Jurkat, Clone E6-1 (cell line): ENCODE measurements at places on chromosomes 1 and 21.

DNA sequence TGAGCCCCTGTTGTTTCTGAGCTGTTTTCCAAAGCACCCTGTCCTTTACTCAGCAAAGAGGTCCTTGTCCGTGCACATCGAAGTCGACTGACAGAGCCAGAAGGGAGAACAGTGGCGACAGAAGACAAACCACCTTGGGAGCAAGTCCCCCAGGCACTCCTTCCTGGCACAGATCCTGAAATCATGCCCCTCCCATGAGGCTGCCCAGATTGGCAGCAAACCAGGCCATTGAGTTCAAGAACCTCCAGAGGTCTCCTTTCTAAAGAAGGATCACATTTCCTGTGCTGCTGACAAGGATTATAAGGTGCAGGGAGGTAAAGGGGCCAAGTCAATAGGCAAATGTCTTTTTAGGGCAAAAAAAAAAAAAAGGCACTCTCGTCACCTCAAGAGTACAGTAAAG lies 84.7 kb upstream of the HIVEP3 start:
- no peak for DNase-seq

GRCh38 chr21:42062236-42063022 lies 8.7 kb upstream of the UMODL1 start:
- DNase-seq = peak; percentile 97

GRCh38 chr21:27703791-27704190 lies 736.9 kb upstream of the ADAMTS5 start:
- no peak for DNase-seq

GRCh38 chr1:26784023-26784871 lies 3.5 kb upstream of the PIGV start:
- DNase-seq = no peak

DNA sequence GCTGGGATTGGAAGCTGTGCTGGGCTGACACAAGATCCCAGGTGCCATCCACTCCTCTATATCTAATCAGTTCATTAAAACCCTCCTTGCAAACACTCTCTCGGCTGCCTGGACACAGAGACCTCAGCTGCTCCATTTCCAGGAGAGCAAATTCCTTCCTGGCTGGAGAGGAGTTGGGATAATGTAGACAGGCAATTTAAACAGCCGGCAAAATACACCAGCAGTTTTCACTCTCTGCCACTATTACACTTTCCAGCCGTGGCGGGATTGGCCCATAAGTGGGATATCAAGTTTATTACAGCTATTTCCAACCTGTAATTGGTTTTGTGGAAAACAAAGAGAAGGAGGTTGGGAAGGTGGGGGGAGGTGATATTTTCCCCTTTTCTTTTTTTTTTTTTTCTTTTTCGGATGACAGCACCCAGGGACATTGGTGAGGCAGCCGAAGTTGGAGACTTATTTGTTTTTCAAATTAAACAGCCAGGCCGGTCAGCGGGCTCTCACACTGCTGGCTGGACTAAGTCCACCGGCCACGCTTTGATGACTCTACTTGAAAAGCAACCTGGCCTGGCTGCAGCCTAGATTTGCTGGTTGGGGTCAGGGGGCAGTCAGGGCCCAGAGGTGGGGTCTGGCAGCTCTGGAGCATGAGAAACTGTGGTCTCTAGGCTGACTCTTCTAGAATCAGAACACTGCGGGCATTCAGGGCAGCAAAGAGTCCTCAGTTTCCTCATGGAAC lies 177.4 kb downstream of the IGSF21 start:
- no peak for DNase-seq

DNA sequence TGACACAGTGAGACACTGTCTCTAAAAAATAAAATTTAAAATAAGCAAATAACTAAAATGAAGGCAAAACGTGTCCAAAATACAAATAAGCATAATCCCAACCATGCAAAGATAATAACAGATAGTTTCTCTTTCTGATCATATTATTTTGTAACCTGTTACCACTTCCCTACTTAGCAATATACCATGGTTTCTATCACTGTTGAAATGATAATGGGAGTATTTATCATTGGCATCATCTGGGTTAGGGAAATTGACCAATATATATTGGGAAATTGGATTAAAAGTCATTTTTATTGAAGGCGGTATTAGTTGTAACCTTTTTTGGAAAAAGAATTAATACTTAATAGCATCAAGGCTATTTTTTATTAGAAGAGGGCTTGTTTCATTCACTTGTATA lies 47.0 kb downstream of the USP25 start:
- DNase-seq = no peak

- no peak for DNase-seq
Observed at GRCh38 chr21:46549650-46550049, 55.2 kb downstream of the S100B start.

GRCh38 chr1:54973205-54973921 lies 7.1 kb upstream of the TMEM61 start:
- no peak for DNase-seq
